A375 (cell line): ENCODE measurements at places on chromosomes 11 and 22. TPM values are rescaled to one million over a fixed set of nuclear protein-coding genes. Genes with fewer than 3 reads are reported as not detected.

The MACROD1 gene
- total RNA-seq, result 97.2 and 109 TPM in 2 replicates

The BAIAP2L2 gene
- total RNA-seq, result 44.1 and 48.5 TPM in 2 replicates

The DLAT gene
- total RNA-seq, result 28.2 and 33.2 TPM in 2 replicates

The OR52H1 gene
- not detected in 2 replicates for total RNA-seq

The TNNI2 gene
- not detected in 2 replicates for total RNA-seq

The APOL5 gene
- total RNA-seq, result not detected in 2 replicates

The MAML2 gene
- total RNA-seq, result 15.1 and 17.9 TPM in 2 replicates

The IL17REL gene
- not detected in 2 replicates for total RNA-seq

The NPTXR gene
- total RNA-seq, result 0.83 and 1.3 TPM in 2 replicates

The POTEH gene
- 14.2 and 24.9 TPM in 2 replicates for total RNA-seq

The NUP50 gene
- 61.7 and 67.9 TPM in 2 replicates for total RNA-seq

The TMEM86A gene
- 0.88 and 1.4 TPM in 2 replicates for total RNA-seq

The KBTBD3 gene
- 2.3 and 2.4 TPM in 2 replicates for total RNA-seq

The PRODH gene
- 0.58 and 0.75 TPM in 2 replicates for total RNA-seq

The DHCR7 gene
- 32.2 and 39.5 TPM in 2 replicates for total RNA-seq

The STX5 gene
- total RNA-seq, result 33.8 and 38.8 TPM in 2 replicates

The CHRNA10 gene
- total RNA-seq, result 0.41 and 1.4 TPM in 2 replicates

The ACTN3 gene
- total RNA-seq, result not detected in 2 replicates

The DGAT2 gene
- 3.9 and 7.3 TPM in 2 replicates for total RNA-seq

The TPBGL gene
- not detected in 2 replicates for total RNA-seq

The PANX3 gene
- total RNA-seq, result 0.08 TPM in 1 of 2 replicates, not detected in the other

The OR10A2 gene
- not detected in 2 replicates for total RNA-seq

The RAG1 gene
- 0.45 and 0.69 TPM in 2 replicates for total RNA-seq

The MMP7 gene
- total RNA-seq, result not detected in 2 replicates

The RIMBP3C gene
- 0.03 TPM in 1 of 2 replicates, not detected in the other for total RNA-seq

The MS4A12 gene
- total RNA-seq, result not detected in 2 replicates

The CBL gene
- total RNA-seq, result 9.6 and 10.9 TPM in 2 replicates

The OR10G4 gene
- not detected in 2 replicates for total RNA-seq

The SPON1 gene
- 0.03 TPM in 1 of 2 replicates, not detected in the other for total RNA-seq

The IL10RA gene
- total RNA-seq, result 2.2 TPM in 1 of 2 replicates, not detected in the other

The RIC3 gene
- not detected in 2 replicates for total RNA-seq

The SLC22A9 gene
- not detected in 2 replicates for total RNA-seq

The DGCR8 gene
- 29.8 and 39.3 TPM in 2 replicates for total RNA-seq

The IPO7 gene
- 65.6 and 67.1 TPM in 2 replicates for total RNA-seq

The F2 gene
- not detected in 2 replicates for total RNA-seq

The ISX gene
- not detected in 2 replicates for total RNA-seq

The USH1C gene
- not detected in 2 replicates for total RNA-seq

The CYB561A3 gene
- total RNA-seq, result 25.6 and 30.3 TPM in 2 replicates

The CRYBB3 gene
- total RNA-seq, result 1.1 TPM in 1 of 2 replicates, not detected in the other

The NAT10 gene
- total RNA-seq, result 48.2 and 53.8 TPM in 2 replicates

The WDR74 gene
- 204 and 215 TPM in 2 replicates for total RNA-seq

The VPREB1 gene
- total RNA-seq, result not detected in 2 replicates

The SMIM35 gene
- not detected in 2 replicates for total RNA-seq

The NECTIN1 gene
- 3.8 and 5.7 TPM in 2 replicates for total RNA-seq

The HTR3B gene
- not detected in 2 replicates for total RNA-seq

The KCNJ5 gene
- 0.03 TPM in 1 of 2 replicates, not detected in the other for total RNA-seq

The HBD gene
- not detected in 2 replicates for total RNA-seq

The SLC22A12 gene
- total RNA-seq, result not detected in 2 replicates

The SUSD2 gene
- total RNA-seq, result 6.1 and 7.4 TPM in 2 replicates

The GGTLC2 gene
- total RNA-seq, result not detected in 2 replicates

The TIMM10B gene
- 24.4 and 34.9 TPM in 2 replicates for total RNA-seq

The LARGE1 gene
- total RNA-seq, result 1.4 TPM in 2 replicates

The HBG1 gene
- total RNA-seq, result not detected in 2 replicates

The MB gene
- total RNA-seq, result not detected in 2 replicates

The CREB3L1 gene
- total RNA-seq, result 1.1 and 1.2 TPM in 2 replicates
